ENCODE measurements at places on chromosomes 11 and 22.

DNA sequence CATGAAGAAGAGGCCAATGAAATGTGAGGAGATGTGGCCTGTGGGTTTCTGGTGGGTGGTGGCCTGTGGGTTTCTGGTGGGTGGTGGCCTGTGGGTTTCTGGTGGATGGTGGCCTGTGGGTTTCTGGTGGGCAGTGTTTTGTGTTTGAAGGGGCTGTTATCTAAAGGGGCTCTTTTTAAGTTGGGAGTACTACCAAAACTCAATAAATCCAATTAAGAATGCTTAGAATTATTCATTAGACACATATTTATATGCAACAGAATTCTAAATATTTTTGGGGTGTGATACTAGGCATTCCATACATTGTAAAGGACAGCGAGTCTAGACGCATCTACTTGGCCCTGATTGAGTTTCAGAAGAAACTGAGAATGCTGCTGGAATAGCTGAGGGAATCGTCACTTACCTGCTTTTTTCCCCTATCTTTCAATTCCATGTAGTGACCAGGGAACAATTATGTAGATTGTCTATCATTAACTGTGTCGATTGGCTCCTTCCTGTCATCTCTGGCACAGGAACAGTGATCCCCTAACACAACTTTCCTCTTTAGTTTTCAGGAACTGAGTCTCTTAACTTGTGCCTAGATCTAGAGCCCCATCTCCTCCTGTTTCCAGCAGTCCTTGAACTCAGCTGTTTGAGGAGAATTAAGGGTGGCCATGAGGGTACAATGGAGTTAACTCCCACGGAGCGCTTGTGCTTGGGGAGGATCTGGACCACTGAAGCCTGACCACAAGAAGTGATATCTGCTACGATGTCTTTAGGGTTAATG lies 37.3 kb upstream of the TOP3B start:
- DNase-seq: peak; percentile 53

DNA sequence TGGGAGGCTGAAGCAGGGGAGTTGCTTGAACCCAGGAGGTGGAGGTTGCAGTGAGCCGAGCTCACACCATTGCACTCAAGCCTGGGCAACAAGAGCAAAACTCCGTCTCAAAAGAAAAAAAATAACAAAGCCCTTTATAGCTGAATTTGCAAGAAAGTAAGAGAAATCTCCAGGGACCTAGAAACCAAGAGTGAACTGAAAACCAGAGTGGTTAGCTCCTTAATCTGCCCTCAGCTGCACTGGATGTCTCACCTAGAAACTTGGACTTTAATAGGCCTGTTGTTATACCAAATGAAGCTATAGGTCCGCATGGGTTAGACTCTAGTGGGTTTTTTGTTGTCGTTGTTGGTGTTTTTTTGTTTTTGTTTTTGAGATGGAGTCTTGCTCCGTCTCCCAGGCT lies 4.1 kb downstream of the NEU3 start:
- DNase-seq: no peak

- DNase-seq: no peak
Observed at GRCh38 chr22:26912655-26913345, 255.4 kb downstream of the MIAT start.

DNA sequence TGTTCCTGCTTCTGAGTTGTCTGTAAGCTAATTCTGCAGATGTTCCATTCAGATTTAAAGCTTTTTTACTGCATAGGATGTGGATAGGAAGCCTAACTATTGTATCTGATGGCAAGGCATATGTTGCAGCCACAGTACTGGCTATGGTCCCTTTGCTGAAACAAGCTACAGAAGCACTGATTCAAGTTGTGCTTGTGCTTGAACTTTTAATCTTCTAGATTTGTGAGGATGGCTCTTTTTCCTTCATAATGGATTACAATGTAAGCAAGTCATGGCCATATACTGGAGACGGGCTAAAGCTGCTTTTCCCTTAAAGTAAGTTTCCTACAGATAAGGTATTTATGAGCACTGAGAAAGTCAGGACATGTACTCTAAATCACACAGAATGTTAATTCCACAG lies 138.7 kb downstream of the PGR start:
- no peak for DNase-seq

DNA sequence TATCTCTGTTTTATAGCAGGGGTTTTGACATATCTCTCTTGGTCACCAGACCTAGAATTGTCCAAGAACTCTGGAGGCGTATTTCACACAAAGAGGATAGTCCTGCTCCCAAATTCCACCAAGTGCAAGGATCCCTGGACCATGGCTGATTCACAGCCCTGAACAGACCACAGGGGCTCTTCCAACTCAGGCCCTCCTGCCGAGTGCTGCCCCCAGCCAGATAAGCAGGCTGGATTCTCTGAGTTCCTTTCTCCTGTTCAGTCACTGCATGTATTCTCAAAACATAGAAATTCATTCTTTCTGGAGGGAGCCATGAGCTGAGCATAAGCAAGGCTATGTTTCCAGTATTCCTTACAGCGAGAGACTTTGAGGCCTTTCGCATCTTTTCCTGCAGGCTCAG lies 13.4 kb upstream of the PLEKHB1 start:
- no peak for DNase-seq

DNA sequence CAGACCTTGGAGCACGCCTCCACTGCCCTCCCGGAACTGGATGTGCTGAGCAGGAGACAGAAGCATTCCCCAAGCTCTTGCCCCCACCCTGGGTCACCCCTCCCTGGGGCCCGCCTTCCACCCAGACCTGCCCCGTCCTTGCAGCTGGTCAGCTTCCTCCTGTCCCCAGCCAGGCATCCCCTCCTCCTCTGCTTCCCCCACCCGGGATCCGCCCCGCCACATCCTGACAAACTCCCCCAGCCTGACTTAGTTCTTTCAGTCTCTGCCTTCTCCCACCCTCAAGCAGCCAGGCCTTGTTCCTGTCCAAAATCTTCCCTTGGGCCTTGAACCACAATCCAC lies 1.1 kb upstream of the PLXNB2 start:
- peak; percentile 82 for DNase-seq

- DNase-seq: no peak
Observed at GRCh38 chr22:27115816-27116256, 458.4 kb downstream of the MIAT start.

Data from K562 (cell line).